ENCODE measurements at places on chromosomes 1 and 21.

GRCh38 chr1:88983791-88984559, 8.5 kb downstream of the KYAT3 start:
- DNase-seq = no peak

- no peak for DNase-seq
Measured at GRCh38 chr1:116490588-116490987, 80.2 kb downstream of the CD58 start.

GRCh38 chr1:150322310-150322709, 977 bp downstream of the PRPF3 start:
- DNase-seq = no peak

GRCh38 chr1:87108814-87109411, 194.5 kb downstream of the HS2ST1 start:
- DNase-seq = no peak

- DNase-seq = no peak
Measured at GRCh38 chr21:36388835-36389234, 3.6 kb downstream of the CHAF1B start.

- DNase-seq = no peak
Measured at GRCh38 chr21:39390212-39390765, 41.4 kb upstream of the HMGN1 start.

- DNase-seq = no peak
Measured at GRCh38 chr1:221069986-221070385, 190.7 kb downstream of the HLX start.

GRCh38 chr1:209493559-209493958, 90.0 kb upstream of the CAMK1G start:
- DNase-seq = no peak

DNA sequence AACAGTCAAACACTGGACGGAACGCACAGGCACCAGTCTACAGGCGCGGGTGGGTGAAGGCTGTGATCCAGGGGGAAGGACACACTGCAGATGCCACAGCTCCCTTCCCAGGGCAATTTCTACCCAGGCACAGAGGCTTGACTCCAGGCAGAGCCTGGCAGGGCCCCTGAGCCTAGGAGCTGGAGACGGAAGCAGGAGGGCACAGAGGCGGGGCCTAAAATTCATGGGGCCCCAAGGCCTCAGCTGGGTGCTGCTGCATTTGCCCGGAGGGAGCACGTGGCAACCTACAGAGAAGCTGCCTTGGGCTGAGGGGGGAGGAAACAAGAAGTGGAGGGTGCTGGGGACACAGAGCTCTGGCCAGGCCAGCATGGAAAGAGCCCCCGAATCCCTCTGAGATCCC, 41.2 kb downstream of the UBE2G2 start:
- no peak for DNase-seq

- DNase-seq = no peak
Measured at GRCh38 chr1:27092888-27093287, 62.0 kb downstream of the SLC9A1 start.

GRCh38 chr1:157411769-157412168, 140.5 kb downstream of the FCRL5 start:
- DNase-seq = no peak
